ENCODE measurements at places on chromosomes 6 and 20. TPM values are rescaled to one million over a fixed set of nuclear protein-coding genes. Genes with fewer than 3 reads are reported as not detected.
A peak's percentile ranks its signal among the peaks of the same experiment; 100 is the strongest.

GRCh38 chr20:46023999-46024398 lies 5.0 kb upstream of the SLC12A5 start:
- DNase-seq, result no peak

YTHDF1 gene
- total RNA-seq, result 32.8 TPM

TSHZ2 gene
- total RNA-seq, result 106 TPM

DNA sequence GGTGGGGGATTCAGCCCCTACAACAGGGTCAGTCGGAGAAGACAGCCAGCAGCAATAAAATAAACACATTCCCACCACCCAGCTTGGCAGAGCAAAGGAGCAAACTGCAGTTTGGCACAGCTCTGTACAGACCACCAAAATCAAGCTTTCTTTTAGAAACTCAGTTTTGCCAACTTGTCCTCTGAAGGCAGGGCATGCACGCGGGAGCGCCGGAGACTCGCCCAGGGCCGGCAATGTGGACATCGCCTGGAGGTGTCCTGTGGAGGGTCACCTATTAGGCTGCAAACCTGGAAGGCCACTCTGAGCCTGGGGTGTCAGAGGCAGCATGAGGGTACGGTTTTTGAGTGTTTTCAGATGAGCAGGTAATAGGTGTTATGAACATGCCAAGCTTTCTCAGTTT lies 34.7 kb downstream of the TMEM242 start:
- no peak for DNase-seq

DNA sequence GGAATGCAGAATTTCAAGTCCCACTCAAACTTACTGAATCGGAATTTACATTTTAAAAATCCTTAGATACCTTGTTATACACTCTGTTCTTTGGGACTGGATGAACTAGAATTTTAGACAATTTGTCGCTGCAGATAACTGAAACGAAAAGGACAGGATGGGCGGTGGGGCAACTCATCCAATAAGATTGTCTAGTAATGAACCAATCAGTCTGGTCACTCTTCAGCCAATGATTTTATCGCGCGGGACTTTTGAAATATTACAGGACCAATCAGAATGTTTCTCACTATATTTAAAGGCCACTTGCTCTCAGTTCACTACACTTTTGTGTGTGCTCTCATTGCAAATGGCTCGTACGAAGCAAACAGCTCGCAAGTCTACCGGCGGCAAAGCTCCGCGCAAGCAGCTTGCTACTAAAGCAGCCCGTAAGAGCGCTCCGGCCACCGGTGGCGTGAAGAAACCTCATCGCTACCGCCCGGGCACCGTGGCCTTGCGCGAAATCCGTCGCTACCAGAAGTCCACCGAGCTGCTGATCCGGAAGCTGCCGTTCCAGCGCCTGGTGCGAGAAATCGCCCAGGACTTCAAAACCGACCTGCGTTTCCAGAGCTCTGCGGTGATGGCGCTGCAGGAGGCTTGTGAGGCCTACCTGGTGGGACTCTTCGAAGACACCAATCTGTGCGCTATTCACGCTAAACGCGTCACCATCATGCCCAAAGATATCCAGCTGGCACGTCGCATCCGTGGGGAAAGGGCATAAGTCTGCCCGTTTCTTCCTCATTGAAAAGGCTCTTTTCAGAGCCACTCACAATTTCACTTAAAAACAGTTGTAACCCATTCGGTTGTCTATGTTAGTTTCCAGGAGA lies 41.9 kb upstream of the HFE start:
- peak; percentile 86 for DNase-seq

All from breast epithelium (tissue), 4 donors.